ENCODE measurements at places on chromosomes 6 and 20. TPM values are rescaled to one million over a fixed set of nuclear protein-coding genes. Genes with fewer than 3 reads are reported as not detected.

- no peak for DNase-seq
These were observed 328.4 kb upstream of the CNR1 start for GRCh38 chr6:88494401-88495140.

DNA sequence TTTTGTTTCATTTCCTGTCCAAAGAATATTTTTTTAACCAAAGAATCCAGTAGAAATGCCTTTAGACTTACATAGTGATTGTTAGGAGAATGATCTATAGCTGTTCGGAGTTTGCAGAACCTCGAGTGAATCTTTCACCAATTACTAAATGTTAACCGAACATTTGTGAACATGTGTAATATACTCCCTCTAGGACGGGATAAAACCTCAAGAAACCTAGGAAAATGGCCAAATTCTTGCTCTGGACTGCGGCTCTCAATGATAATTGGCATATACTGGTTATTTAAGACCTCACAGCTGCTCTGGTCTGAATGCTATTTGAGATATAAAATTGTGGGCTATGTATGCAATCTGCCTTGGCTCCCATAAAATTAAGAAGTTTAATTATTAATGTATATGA, 137.1 kb downstream of the PACRG start:
- DNase-seq = no peak

DNA sequence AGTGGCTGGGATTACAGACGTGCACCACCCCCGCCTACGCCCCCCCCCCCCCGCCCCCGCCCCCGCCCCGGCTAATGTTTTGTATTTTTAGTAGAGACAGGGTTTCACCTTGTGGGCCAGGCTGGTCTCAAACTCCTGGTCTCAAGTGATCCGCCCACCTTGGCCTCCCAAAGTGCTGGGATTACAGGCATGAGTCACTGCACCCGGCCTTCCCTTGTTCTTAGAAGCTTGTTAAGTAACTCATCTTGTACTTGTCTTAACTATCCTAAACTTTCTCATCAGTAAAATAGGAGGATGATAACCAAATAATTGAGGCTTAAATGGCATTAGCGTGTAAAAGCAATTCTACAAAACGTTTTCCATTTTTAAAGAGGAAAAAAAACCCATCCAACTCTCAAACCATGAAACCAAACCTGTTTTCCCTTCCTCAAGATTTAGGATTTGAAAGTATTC, 4.2 kb downstream of the CDYL start:
- DNase-seq = no peak

DNA sequence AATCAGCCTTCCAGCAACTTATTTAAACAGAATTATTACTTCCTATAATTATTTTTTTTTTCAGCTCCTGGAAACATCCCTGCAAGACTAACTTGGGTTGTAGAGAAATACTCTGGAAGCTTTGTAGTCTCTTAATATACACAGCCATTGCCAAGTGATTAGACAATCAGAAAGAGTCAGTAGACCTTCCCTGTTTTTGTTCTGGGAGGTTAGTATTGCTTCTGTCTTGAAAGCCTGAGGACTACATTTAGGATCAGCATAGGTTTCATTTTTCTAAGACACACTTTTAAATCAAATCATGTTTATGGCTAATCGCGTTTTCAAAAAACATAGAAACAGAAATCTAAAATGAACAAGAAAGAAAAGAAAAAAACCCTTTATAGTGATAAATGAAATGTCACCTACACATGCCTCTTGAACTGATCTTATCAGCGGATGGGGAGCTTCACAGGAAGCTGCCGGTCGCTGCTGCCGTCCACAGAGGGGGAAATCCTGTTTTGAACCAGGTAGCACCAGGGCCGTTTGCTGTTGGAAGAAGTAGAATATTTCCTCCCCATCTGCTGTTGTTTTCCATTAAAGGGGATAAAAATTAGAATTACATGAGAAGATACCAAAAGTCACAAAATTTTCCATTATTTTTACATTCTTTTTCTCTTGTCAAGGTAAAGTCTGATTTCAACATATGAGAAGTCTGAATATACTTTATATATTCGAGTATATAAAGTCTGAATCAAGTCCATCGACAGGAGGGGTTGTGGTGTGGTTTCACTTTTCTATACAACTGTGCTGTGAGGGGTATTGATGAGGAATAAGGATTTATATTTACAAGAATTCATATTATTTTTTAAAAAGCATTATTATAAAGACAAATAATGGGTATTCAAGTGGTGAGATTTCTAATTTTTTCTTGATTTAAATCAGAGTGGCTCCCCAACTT, 94.6 kb downstream of the ARMC2 start:
- DNase-seq = no peak

DNA sequence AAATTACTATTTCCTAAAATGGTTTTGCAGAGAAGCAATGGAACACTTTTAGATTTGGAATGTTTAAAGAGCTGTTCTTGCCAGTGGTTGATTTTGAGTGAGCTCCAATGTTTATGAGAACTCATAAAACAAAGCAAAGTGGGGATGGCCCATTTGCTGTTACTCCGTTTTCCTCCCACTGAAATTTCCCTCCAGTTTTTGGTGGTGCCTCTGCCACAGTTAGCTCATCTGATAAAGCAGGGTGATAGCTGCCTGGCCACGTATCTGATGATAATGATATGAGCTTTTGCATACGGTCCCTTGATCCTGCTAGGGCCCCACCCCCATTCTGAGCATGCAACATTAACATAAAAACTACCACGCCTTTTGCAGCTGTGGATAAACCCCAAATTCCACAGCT, 10.4 kb downstream of the CD83 start:
- no peak for DNase-seq

GRCh38 chr6:162177746-162178145, 549.8 kb downstream of the PRKN start:
- DNase-seq = no peak

DNA sequence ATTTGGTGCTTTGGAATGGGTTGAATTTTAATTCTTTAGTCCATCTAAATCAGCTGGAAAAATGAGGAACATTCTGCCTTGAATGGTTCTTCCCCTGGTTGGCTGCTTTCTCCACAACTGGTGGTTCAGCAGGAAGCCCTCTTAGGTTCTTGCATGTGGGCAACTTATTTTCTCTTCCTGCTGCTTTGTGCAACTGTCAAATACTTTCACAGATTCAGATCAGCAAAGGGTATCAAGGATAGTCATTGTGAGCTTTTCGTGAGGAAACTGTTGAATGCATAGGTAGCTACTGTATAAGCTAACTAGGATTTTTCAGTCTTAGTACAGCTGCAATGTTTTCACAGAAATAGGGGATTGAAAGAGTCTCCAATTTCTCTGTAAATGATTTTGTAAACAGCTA, 72.9 kb upstream of the MRAP2 start:
- no peak for DNase-seq

DNA sequence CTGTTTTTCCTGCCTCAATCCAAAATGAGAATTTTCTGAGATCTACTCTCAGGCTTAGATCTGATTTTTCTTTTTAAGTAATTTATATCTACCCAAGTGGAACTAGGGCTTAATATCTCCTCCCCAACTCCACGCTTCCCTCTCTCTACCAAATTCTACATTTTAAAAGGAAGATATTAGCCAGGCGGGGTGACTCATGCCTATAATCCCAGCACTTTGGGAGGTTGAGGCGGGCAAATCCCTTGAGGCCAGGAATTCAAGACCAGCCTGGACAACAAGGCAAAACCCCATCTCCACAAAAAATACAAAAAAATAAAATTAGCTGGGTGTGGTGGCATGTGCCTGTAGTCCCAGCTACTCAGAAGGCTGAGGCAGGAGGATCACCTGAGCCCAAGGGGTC, 61.0 kb downstream of the MTFR2 start:
- no peak for DNase-seq

DNA sequence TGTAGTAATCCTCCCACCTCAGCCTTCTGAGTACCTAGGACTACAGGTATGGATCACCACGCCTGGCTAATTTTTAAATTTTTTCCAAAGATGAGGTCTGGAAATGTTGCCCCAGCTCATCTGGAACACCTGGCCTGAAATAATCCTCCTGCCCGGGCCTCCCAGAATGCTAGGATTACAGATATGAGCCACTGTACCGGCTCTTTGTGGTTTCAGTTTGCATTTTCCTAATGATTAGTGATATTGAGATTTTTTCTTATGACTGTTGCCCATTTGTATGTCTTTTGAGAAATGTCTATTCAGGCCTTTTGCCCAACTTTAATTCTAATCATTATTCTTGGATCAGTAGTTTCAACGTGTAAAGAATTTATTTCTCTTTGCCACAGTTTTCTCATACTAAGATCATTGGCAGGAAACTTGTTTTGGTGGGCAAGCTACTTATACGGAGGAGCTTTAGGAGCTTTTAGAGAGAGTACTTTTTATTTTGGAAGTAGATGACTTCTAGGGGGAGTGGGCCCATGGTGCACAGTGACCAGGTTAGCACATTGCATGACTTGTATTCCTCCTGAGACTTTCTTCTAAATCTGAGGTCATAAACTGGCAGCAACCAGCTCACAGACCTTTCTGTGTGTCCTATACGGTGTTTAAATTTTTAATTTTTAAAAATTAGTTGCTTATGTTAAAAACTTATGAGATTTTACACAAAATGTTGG, 62.3 kb downstream of the STK4 start:
- no peak for DNase-seq

DNA sequence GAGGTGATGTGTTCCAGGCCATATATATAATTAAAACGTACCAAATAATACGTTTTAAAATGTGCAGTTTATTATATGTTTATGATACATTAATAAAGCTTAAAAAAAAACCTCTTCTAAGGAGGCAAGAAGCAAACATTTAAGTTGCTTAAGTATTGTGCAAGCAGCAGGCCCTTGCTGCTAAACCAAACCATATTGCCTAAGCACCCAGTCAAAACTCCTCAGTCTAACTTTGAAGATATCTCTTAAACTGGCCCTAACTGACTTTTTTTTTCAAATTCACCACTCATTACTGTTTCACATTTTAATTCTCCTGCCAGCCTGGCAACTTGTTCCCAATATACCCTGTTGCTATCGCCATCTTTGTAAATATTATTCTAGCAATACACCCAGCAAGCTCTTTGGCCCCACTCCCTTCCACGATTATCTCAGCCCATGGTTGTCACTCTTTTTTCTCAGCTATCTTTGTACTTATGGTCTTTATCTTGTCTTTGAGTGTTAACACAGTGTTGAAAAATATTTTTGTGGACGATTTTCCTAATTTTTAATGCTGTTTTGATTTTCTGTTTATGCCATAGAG, 60.9 kb downstream of the C6orf58 start:
- no peak for DNase-seq

GRCh38 chr6:153214436-153214835, 83.4 kb upstream of the RGS17 start:
- no peak for DNase-seq

- no peak for DNase-seq
These were observed 8.2 kb downstream of the NOTCH4 start for GRCh38 chr6:32215617-32216016.

- no peak for DNase-seq
These were observed 204.5 kb upstream of the TAB2 start for GRCh38 chr6:149112976-149113375.

DNA sequence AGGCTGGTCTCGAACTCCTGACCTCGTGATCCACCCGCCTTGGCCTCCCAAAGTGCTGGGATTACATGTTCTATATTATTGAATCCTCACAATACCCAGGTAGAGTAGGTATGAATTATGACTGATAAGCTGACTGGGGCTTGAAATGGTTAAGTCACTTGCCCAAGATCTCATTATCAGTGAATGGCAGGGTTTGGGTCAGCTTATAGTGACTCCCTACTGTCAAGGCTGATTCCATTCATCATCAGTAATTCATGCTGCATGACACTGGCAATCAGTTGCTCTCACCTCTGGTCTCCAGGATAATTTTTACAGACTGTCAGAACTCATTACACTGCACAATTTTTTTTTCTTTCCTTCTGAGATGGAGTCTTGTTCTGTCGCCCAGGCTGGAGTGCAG, 127.6 kb downstream of the KIF13A start:
- no peak for DNase-seq

- no peak for DNase-seq
These were observed 92.9 kb upstream of the ENPP5 start for GRCh38 chr6:46263707-46264086.

DNA sequence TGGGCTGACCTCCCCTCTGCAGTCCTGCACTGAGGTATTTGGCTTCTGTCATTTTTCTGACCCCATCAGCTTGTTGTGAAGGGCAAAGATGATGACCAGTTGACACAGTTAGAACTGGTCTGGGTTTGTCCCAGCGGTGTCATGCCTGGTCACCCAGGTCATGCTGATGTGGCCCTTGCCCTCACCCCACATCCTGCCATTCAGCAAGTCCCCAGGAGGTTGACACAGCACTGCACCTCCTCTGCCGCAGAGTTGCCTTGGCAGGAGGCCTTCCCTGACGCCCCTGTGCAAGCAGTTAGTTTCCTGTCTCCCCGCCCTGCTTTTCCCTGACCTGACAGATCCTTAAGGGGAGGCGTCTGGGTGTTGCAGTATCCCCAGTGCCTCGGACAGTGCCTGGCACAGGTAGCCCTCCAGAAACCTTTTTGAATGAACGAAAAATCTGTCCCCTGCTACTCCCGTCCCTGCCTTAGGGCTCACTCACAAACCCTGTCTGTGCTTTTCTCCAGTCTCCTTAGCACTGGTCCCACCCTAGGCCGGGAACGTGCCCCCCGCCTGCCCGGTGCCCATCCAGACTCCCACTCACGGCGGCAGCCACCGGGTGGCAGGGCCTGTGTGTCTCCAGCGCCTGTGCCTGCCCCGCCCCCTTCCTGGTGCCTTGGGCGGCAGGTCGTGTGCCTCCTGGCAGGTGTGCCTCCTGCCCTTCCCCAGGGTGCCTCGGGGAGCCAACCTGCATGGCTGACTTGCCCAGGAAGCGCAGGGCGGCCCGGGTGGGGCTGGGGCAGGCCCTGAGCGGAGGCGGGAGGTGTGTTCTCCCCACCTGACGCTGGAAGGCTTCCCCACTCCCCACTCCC, 146.3 kb upstream of the RNF24 start:
- DNase-seq = no peak

DNA sequence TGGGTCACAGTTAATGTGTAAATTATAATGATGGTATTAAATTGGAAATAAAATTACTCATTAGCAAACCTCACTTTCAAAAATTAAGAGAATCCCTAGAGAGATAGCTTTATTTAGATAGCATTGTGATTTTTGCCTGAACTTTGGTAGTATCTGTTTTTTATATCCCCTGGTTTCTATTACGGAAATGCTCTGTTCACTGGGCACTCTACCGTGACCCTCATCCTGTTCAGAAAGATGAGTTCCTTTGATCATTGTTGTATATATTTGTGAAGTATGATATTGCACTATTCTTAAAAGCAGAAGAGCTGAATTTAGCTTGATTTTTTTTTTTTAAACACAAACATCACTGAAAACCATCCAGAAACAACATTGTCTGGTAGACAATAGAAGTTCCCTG, 1143.8 kb upstream of the MAP3K7 start:
- DNase-seq = no peak

Gene MBOAT1
- 9.2 TPM for polyA plus RNA-seq

Gene ACSS1
- 15.1 TPM for polyA plus RNA-seq

Gene CNR1
- polyA plus RNA-seq = 3.4 TPM

Gene COL11A2
- 0.30 TPM for polyA plus RNA-seq

Gene CCND3
- 98.9 TPM for polyA plus RNA-seq

Gene ADGRF4
- polyA plus RNA-seq = 1.2 TPM

Gene SMOC2
- polyA plus RNA-seq = 176 TPM

Gene PRICKLE4
- polyA plus RNA-seq = 3.7 TPM

Gene PRKN
- 3.5 TPM for polyA plus RNA-seq

Gene ZNF165
- 0.90 TPM for polyA plus RNA-seq
